ENCODE measurements at places on chromosomes 4 and X.
A peak's percentile ranks its signal among the peaks of the same experiment; 100 is the strongest.

- H3K36me3 ChIP-seq: no peaks in the 10 kb centered on the region
- no peak overlapping the region for H3K27ac ChIP-seq
- peaks cover 5% of the 10 kb centered on the region for H3K27me3 ChIP-seq
- DNase-seq: no peak
- no peak overlapping the region for H3K4me3 ChIP-seq
- peaks cover 2% of the 10 kb centered on the region for H3K4me1 ChIP-seq
These were observed 20.5 kb upstream of the CD40LG start for GRCh38 chrX:136627409-136627808.

GRCh38 chr4:26161030-26161824 is 159.6 kb upstream of the RBPJ start:
- no peak overlapping the region for H3K4me3 ChIP-seq
- no peak for DNase-seq
- no peaks in the 10 kb centered on the region for H3K27me3 ChIP-seq
- H3K36me3 ChIP-seq: no peaks in the 10 kb centered on the region

DNA sequence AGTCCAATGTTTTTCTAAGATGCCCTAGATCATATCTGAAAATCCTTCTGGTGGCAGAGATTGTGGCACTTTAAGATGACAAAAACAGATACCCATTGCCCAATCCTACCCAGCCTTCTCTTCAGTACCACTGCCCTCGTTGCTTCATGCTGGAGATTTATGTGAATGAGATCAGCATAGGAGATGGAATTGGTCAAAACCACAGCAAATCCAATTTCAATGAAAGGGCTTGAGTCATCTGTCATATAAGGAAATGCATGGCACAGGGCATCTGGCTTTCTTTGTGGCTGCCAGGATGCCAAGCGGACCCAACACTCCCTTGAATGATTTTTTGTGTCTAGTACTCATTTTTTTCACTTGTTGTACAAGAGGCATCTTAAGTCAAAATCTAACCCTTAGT is 16.8 kb downstream of the AFF2 start:
- H3K27me3 ChIP-seq: no peaks in the 10 kb centered on the region
- no peak for DNase-seq
- no peaks in the 10 kb centered on the region for H3K36me3 ChIP-seq
- peaks cover 3% of the 10 kb centered on the region for H3K4me1 ChIP-seq

DNA sequence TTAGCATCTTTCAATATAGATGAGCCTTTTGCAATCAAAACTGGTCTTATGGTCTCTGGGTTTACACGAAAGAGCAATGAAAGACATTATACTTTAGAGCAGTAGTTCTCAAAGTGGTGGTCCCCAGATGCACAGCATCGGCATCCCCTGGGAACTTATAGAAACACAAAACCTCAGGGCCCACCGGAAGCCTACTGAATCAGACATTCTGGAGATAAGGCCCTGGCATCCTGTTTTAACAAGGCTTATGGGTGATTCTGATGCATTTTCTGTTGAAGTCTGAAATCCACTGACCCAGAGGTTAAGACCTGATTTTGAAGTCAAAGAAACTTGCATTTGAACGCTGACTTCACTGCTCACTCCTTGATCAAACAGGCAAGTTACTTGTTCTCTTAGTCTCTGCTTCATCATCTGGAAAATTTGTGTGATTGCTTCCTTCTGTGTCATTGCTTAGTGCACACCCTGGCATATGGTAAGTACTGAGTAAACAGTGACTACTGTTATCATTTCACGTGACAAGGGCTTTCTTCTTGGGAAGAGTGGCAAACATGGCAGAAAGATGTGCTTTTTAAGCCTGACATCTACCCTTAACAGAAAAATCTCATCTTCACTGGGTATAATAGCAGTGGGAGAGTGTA is 14.5 kb downstream of the CHRNA9 start:
- H3K27ac ChIP-seq: no peak overlapping the region
- H3K4me1 ChIP-seq: no peaks in the 10 kb centered on the region

- H3K4me3 ChIP-seq: no peak overlapping the region
- no peak overlapping the region for H3K27ac ChIP-seq
- H3K27me3 ChIP-seq: peaks cover 9% of the 10 kb centered on the region
- no peak for DNase-seq
These were observed 48.1 kb upstream of the CPLX1 start for GRCh38 chr4:874056-874455.

DNA sequence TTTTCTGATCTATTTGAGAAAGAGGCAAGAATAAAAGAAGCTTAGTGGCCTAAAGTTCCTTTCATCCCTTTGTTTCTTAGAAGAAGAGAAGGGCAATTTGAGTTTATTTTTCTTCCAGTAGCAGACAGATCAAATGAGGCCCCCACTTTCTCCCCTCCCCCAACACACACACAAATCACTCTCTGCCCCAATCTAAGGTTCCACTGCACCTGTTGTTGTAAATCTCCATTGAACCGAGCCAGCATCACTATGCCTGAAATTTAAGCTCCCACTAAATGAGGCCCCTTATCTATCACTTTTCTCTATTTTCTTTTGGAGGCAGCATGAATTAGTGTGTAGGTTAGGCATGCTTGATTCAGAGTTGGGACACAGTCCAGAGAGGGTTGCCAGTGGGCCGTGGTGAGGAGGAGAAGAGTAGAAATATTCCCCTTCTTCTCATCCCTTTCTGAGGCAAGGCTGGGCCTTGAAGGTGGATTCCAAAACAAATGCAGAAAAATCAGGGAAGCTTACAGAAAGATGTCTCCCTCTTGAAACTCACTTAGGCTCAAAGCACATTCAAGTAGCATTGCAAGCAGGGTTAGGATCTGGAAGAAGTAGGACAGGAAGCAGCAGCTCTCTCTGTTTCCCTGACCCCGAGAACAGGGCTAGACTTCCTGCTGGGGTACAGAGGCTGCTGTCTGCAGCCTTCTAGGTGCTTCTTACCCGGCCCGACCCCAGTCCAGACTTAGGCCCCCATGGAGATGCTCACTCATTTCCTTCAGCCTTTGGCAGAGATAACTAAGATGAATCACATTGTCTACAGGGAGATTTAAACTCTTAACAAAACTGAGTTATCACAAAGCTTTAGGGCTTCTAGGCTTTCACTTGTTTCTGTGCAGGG is 70.7 kb downstream of the RASL11B start:
- H3K27me3 ChIP-seq: peaks cover 1% of the 10 kb centered on the region
- peaks cover 11% of the 10 kb centered on the region for H3K4me1 ChIP-seq
- H3K27ac ChIP-seq: no peak overlapping the region
- no peak overlapping the region for H3K4me3 ChIP-seq
- no peaks in the 10 kb centered on the region for H3K36me3 ChIP-seq

GRCh38 chrX:12366440-12366839 is 228.2 kb downstream of the FRMPD4 start:
- no peak overlapping the region for H3K4me3 ChIP-seq
- no peaks in the 10 kb centered on the region for H3K27me3 ChIP-seq

DNA sequence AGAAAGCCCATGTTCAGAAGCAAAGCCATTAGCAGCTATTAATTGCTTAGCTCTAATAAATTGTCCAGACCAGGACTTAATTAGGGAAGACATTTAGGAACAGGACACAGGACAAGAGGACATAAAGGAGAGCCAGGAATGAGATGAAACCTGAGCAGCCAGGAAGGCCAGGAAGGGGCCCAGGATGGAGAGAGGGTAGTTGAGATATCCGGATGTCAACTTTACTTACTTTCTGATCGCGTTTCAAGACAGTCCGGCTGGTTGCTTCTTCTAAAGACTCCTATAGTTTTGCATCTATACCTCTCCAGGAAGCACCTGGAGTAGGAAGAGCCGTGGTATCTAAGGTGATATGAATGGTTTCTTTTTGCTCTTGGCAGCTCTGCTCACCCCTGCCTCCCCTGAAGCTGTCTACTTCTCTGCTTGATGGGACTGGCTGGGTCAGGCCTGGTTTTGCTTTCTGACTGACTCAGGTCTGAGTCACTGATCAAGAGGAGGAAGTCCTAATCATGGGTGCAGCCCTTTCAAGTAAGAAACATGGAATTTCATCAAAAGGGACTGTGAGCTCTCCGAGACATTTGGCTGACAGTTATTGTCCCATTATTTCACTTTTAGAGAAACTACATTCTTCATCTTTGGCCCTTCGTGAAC is 733.3 kb downstream of the RPA4 start:
- no peaks in the 10 kb centered on the region for H3K36me3 ChIP-seq
- peaks cover 8% of the 10 kb centered on the region for H3K4me1 ChIP-seq
- no peaks in the 10 kb centered on the region for H3K27me3 ChIP-seq
- no peak overlapping the region for H3K4me3 ChIP-seq

DNA sequence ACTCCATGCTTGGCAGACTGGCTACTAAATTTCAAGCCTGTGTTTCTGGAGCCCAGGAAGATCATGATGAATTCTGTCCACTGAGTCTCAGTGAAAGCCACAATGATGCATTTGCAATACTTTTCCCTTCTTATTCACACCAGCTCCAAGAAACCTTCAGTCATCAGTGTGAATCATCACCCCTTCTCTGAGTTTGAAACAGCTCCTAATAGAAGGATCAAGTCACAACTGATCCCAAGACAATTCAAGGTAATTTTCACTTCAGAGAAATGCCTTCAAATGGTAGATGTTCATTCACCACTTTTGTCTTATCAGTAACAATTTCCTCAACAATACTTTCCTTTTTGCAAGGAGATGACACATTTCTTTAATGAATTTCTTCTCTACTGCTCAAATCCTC is 257.4 kb downstream of the NLGN4X start:
- H3K4me3 ChIP-seq: no peak overlapping the region
- no peak for DNase-seq
- H3K27me3 ChIP-seq: no peaks in the 10 kb centered on the region

GRCh38 chr4:178799204-178799603 is 1357.0 kb upstream of the AGA start:
- H3K4me1 ChIP-seq: no peaks in the 10 kb centered on the region
- no peak overlapping the region for H3K4me3 ChIP-seq
- no peak overlapping the region for H3K27ac ChIP-seq
- no peak for DNase-seq

DNA sequence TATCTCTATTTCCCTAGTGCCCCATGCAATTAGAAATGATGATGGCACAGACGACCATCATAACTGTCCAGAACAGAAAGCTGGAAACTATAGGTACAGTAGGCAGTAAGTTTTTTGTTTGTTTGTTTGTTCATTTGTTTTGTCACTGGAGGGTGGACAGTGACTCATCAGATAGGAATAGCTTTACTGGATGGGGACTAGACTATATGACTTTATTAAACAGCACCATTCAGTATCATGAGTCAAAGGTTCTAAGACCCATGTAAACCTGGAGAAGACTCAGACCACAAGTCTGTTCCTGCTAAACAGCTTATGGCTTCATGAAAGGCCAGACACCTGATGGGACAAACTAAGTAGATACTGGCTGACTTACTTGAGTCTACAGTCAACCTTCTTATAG is 38.4 kb downstream of the PLAC1 start:
- H3K27me3 ChIP-seq: no peaks in the 10 kb centered on the region
- no peaks in the 10 kb centered on the region for H3K36me3 ChIP-seq
- H3K27ac ChIP-seq: no peak overlapping the region
- H3K4me3 ChIP-seq: no peak overlapping the region

DNA sequence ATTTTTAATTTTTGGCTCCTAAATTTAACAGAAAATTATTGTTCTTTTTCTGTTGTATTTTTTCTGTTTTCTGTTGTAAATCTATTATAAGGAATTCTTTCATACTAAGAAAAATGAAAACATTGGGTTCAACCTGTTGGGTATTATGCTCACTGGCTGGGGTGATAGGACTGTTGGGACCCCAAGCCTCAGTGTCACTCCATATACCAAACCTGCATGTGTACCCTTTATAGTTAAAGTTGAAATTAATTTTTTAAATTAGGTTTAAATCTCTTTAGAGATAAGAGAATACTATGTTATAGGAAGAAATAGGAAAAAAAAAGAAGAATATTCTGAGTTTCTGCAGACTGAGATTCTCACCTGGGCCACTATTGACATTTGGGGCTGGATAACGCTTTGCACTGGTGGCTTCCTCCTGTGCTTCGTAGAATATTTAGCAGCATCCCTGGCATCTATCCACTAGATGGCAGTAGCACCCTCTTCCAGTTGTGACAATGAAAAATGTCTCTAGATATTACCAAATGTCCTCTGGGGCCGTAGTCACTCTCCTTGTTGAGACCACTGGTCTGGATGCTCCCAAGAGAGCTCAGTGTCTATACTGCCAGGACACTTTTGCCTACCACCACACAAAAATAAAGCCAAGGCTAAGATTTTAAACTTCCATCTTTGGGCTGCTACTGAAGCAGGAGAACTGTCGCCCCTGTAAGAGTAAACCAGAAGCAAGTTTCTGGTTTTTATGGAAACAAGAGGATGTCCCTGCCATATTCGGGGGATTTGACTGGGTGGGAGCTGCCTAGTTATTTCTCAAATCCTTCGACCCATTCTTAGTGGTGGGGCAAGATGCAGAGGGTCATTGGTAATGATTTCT is 22.4 kb upstream of the CLTRN start:
- H3K27me3 ChIP-seq: no peaks in the 10 kb centered on the region
- no peaks in the 10 kb centered on the region for H3K4me1 ChIP-seq
- peak; percentile 41 for DNase-seq
- no peak overlapping the region for H3K4me3 ChIP-seq
- H3K27ac ChIP-seq: no peak overlapping the region
- peaks cover 15% of the 10 kb centered on the region for H3K36me3 ChIP-seq

- H3K27me3 ChIP-seq: no peaks in the 10 kb centered on the region
- no peak overlapping the region for H3K27ac ChIP-seq
- DNase-seq: no peak
- H3K36me3 ChIP-seq: no peaks in the 10 kb centered on the region
- no peak overlapping the region for H3K4me3 ChIP-seq
These were observed 65.0 kb downstream of the TSPAN7 start for GRCh38 chrX:38626296-38626695.

DNA sequence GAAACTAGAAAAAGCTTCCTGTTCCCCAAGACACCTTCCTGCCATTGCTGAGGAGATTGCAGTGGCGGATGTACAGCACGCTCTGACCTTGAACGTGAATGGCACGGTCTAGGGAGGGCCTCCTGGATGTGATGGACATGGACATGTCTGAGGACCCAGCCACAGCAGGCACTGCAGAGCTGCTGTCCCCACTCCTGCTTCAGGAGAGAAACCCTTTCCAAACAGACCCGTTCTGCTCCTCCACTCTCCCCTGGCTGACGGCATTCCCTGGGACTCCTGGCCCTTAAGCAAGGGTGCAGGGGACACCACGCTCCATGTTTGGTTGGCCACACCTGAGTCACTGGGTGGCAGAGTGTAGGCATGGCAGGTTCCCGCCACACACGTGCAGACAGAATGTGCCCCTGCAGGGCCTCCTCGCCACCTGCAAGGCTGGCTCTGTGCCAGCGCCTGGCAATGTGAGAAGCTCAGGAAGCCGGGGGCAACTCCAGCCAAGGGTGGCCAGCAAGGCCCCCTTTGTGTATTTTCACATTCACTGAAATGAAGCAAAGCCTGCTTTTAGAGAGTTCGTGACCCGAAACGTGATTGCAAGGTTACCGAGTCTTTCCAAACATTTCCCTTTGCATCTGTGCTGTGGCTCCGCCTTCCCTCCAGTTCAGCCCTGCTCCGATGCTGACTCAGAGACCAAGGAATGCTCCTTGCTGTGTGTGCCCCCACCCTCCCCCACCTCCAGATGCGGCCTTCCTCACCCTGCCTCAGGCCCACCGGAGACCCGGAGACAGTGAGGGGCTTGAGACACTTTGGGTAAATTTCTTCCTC is 46.1 kb downstream of the HTRA3 start:
- H3K27me3 ChIP-seq: peaks cover 1% of the 10 kb centered on the region
- no peaks in the 10 kb centered on the region for H3K4me1 ChIP-seq
- no peak overlapping the region for H3K4me3 ChIP-seq
- no peak overlapping the region for H3K27ac ChIP-seq
